ENCODE measurements at places on chromosomes 1 and 21.

- no peak for DNase-seq
These were observed 25.1 kb downstream of the ZBTB17 start for GRCh38 chr1:15950763-15951295.

DNA sequence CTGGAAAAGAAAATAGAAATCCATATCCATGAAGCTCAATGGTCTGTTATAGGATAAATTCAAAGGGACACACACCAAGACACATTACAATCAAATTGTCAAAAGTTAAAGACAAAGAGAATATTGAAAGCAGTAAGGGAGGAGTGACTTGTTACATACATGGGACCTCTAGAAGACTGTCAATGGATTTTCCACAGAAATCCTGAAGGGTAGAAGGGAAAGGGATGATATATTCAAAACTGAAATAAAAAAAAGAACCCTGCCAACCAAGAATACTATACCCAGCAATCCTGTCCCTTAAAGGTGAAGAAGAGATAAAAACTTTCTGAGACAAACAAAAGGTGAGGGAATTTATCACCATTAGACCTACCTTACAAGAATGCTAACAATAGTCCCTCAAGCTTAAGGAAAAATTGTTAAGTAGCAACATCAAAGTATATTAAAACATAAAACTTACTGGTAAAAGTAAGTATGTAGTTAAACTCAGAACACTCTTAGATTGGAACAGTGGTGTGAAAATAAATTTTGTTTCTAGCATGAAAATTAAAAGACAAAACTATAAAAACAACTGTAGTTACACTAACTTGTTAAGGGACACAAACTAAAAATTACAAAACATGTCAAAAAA lies 103.2 kb upstream of the APP start:
- DNase-seq, result no peak

- no peak for DNase-seq
These were observed 278.8 kb downstream of the AMY1C start for GRCh38 chr1:104028416-104029035.

DNA sequence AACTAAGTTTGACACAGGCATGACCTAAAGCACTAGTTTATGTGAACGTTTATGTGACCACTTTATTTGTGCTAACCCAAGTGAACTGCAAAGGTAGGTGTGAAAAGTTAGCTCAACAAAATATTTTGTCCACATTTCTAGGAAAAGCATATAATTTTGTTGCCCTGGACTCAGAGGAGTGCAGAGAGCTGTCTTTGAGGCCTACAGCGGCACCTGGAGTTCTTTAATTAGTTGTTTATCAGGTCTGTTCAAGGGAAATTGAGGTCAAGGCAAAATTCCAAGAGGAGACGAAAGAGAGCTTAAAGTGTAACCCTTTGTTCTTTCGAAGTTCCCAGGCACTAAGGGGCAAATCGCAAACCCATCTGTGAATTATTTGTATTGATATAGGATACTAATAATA lies 1.3 kb downstream of the GIPC2 start:
- no peak for DNase-seq

Measured in NCI-H526 treated with DMSO at 0.1 percent for 48 hours (cell line).